ENCODE measurements at places on chromosomes 11 and 22.

GRCh38 chr11:61511383-61511782 lies 2.8 kb downstream of the LRRC10B start:
- no peak for DNase-seq

DNA sequence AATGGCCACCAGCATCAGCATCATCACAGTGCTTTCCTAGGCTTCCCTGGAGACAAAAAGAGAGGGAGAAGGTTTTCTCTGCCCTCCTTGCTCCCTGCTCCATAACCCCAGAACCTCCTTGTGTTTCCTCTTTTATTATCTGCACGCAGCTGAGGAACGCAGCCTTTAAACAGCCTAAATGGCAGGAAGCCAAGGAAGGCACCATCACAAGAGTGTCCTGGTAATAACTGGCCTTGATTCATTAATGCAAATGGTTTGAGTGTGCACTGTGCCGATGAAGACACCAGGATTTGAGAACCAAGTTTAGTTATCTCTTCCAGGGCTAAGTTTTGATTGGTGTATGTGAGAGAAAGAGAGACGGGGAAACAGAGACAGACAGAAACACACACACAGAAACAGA lies 29.4 kb upstream of the DRD2 start:
- peak; percentile 91 for DNase-seq

DNA sequence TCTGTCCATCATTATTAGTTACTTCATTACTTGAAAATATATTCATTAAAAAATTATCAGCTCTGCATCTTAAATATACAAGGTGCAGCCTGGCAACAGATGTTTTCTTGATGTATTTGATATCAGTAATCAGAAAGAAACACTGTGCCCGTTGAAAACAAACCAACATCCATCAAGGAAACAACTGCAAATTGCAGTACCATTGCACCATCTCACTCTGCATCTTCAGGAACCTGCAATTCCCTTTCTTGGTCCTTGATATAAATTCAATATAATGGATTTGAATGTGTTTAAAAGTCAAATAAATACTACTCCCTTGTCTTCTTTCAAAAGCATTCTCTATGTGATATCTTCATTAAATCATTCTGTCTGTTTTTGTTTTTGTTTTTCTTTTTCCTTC lies 1131.2 kb downstream of the FAM181B start:
- DNase-seq, result no peak

DNA sequence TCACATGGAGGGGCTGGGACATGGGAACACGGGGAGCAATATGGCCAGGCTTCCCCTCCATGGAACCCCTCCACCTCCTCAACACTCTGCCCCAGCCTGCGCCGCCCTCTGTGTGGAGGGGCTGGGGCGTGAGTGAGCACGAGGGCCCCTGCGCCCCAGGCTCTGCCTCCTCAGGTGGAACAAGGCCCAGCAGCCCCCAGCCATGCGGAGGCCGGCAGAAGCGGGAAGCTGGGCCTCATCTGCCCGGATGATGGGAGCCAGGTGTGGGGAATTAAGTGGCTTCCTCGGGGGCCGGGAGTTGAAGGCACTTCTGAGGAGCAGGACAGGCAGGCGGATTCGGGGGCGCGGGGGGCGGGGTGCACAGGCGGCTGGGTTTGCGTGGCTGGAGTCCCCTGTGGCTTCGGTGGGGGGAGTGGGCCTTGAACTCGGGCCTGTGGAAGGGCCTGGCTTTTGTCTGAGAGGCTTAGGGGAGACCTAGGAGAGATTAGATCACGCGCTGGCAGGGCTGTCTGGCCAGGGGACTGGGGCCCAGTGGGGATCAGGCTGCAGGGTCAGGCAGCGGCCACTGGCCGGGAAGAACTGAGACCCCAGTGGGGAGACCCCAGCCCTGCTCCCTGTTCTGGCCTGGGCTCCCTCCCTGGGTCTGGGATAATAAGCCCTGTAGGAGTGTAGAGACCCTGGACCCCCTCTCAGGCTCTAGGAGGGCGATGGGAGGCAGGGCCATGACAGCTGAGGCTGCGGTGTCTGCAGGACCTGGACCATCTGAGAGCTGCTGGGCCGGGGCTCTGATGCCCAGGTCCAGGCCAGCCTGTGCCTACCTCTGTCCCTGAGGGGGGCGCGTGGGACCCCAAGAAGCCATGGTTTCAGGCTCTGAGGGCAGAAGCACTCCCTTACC lies 13.3 kb downstream of the PRR33 start:
- no peak for DNase-seq

GRCh38 chr22:26648011-26648497 lies 9.3 kb upstream of the MIAT start:
- peak; percentile 63 for DNase-seq

DNA sequence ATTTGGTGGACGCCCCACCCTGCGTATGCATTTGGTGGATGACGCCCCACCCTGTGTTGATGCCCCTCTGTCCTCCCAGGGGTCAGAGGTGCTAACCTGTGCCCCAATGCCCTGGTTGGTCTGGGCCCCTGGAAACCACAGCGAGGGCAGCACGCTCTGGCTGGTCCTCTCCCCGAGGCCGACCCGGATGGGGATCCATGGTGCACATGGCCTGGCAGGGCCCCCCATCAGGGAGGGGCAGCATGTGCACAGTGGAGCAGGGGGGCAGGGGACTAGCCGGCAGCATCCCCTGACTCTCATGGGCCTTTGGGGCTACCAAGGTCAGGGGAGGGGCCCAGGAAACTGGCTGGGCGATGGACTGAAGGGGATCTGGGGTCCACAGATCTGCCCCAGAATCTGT lies 7.6 kb upstream of the MUC5AC start:
- DNase-seq, result no peak

DNA sequence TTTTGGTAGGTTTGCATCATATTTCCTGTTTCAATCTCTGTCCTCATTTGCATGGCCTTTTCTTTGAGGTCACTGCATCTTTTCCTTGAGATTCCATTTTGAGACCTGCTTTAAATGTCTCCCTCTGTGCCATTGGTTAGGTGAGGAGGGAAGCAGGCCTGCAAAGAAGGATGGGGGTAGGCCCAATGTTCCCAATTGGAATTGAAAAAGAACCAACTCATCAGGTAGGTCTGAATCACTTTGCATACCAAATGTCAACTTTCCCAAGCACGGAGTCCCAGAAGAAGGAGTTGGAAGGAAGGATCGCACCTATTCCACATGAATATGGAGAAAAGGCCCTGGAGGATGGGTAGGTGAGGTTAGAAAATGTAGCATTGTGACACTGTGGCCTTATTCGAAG lies 318.5 kb downstream of the BLID start:
- no peak for DNase-seq

DNA sequence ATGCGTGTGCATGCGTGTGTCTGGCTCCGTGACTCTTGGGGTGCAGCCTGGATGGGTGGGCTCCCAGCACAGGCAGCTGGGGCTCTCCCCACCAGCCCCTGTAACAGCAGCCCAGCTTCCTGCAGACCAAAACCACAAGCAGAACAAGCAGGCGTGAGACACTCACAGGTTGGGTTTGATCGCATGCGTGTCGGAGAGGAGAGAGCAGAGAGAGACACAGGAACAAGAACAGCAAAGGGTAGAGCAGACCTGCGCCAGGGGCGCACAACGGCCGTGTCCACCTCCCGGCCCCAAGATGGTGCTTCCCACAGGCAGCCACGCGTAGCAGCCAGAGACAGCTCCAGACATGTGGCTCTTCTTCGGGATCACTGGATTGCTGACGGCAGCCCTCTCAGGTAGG lies at the start of gene CD6:
Gene CD6, plus strand, starts transcription at position 161 of the 400 bp plus-strand sequence. Its CDS starts 186 bp downstream, at position 347.
- DNase-seq, result no peak

DNA sequence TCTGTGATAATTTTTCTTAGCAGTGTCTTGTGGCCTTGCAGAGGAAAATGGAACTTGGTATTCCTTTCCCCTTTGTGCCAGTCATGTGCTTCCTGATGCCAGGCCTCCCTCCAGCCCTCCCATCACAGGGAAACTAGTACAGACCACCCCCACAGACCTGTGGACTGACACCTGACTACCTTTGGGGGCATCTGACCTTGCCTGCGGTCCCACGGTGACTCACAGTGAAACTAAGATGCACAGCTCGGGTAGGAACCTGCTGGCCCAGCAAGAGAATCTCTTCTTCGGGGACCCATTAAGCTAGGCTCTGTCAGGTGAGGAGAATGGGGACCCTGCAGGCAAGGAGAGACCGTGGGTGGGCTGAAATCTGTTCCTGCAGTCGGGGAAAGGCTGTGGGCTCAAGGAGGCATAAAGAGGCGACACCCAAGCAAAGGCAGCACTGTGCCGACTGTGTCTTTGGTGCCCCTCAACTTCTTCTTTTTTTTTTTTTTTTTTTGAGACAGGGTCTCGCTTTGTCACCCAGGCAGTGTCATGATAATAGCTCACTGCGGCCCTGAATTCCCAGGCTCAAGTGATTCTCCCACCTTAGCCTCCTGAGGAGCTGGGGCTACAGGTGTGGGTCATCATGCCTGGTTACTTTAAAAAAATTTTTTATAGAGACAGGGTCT lies 20.8 kb upstream of the PEX26 start:
- peak; percentile 19 for DNase-seq

DNA sequence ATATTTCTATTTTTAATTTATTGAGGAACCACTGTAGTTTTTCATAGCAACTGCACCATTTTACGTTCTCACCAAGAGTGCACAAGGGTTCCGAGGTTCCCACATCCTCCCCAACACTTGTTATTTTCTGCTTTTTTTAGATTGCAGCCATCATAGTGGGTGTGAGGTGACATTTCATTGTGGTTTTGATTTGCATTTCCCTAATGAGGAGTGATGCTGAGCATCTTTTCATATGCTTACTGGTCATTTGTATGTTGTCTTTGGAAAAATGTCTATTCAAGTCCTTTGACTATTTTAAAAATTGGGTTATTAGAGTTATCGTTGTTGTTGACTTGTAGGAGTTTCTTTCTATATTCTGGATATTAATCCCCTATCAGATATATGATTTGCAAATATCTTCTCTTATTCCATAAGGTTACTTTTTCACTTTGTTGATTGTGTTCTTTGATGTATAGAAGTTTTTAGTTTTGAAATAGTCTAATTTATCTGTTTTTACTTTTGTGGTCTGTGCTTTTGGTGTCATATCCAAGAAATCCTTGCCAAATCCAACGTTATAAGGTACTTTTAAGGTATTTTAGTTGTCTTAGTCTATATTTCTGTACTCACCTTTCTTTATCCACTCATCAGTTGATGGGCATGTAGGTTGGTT lies 9.0 kb downstream of the NEAT1 start:
- DNase-seq, result no peak

GRCh38 chr11:105937331-105937730 lies 84.7 kb downstream of the MSANTD4 start:
- no peak for DNase-seq

DNA sequence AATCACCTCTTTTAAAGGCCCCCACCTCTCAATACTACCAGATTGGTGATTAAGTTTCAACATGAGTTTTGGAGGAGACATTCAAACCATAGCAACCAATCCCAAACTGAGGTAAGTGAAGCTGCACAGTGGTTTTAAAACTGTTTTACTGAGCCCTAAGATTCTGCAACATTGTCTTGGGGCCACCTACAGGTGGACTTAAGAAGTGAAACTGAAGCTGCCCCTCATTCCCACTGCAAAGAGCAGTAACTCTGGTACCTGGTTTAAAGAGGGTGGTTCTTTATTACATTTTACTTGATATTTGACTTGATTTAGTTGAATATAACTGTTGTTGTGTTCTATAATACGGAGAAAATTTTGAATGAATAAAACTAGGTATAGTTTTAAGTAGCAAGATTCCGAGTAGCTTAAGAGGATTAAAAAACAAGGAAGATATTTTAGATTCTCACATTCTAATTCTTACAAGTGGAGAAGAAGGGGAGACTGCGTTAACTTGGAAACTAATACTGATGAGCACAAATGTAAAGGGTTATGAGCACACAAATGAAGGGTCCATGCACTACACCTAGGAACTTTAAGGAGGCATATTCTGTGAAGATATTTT lies 26.7 kb downstream of the SYT9 start:
- DNase-seq, result peak; percentile 38

GRCh38 chr11:134544095-134544815 lies 132.2 kb upstream of the B3GAT1 start:
- no peak for DNase-seq

- DNase-seq, result no peak
Measured at GRCh38 chr11:112724496-112724790, 236.8 kb upstream of the NCAM1 start.

DNA sequence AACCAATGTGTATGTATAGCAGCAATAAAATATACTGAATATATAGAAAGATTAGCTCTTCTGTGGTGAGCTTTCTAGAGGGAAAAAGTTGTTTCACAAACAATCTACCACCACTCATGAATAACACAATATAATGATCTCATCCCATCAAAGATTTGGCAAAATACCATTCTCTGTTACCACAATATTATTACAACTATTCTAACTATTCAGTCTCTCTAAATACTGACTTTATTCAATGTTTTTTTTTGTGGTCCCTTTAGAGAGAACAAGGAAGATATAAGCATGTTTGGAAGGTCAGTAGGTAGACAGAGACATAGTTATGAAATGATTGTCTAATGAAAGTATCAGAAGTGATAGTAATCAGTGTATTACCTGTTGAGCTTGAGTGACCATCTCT lies 7.8 kb downstream of the CCDC90B start:
- no peak for DNase-seq

DNA sequence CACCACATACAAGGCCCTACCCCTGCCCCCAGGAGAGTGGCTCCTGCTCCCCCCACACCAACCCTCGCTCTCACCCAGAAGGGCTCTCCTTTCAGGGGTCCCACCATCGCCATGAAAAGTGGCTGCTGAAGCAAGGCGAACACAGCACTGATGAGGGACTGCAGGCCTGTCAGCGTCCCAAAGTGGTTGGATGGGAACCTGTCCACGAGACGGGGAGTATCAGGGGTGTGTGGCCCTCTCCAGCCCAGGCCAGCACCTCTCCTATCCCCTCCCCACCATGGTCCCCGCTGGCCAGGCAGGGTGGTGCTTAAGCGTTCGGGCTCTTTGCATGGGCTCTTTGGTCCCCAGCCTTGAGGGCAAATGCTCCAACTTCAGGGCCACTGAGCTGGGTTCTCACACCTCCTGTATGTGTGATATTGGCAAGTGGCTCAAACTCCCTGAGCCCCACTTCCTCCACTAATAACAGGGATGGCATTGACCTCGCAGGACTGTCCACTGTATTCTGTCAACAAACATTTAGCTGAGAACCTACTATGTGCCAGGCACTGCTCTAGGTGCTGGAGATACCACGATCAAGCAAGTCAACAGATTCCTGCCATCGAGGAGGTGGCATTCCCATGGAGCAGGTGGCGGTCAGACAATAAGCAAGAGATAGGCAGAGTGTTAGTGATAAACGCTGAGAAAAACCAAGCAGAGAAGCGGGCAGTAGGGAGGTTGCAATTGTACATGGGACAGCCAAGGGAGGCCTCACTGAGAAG lies 26.9 kb downstream of the RTN4RL2 start:
- DNase-seq, result no peak

- DNase-seq, result no peak
Measured at GRCh38 chr11:44973632-44974401, 23.1 kb upstream of the TP53I11 start.

DNA sequence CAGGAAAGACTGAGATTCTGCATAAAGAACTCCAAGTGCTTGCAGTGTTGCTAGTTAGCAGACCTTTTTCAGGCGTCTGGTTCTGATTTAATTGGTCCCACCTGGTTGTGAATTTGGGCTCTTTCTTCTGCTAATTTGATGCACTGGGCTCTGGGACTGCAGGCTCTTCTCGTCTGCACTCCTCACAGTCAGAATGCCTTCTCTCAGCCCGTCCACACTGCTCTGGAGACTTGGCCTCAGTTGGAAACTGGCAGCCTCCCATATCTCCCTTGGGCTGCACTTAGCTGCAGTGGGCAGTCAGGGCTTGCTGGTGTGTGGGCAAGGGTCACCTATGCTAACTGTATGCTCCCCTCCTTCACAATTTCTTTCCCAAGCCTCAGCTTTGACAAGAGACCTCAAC lies 1.5 kb downstream of the TRIM6 start:
- DNase-seq, result no peak

- no peak for DNase-seq
Measured at GRCh38 chr11:64850979-64851567, 6.6 kb upstream of the CDC42BPG start.

GRCh38 chr22:37178350-37179125 lies 9.5 kb downstream of the C1QTNF6 start:
- no peak for DNase-seq

Measured in NCI-H526 (cell line).